Activated CD4-positive, alpha-beta T cell treated with anti-CD3 and anti-CD28 coated beads, Interleukin-2, amount 50 U/mL, for 24 hours (primary cell): ENCODE measurements at places on chromosomes 12 and 14.

GRCh38 chr14:30403791-30404190, 155.2 kb upstream of the G2E3 start:
- no peak for DNase-seq

DNA sequence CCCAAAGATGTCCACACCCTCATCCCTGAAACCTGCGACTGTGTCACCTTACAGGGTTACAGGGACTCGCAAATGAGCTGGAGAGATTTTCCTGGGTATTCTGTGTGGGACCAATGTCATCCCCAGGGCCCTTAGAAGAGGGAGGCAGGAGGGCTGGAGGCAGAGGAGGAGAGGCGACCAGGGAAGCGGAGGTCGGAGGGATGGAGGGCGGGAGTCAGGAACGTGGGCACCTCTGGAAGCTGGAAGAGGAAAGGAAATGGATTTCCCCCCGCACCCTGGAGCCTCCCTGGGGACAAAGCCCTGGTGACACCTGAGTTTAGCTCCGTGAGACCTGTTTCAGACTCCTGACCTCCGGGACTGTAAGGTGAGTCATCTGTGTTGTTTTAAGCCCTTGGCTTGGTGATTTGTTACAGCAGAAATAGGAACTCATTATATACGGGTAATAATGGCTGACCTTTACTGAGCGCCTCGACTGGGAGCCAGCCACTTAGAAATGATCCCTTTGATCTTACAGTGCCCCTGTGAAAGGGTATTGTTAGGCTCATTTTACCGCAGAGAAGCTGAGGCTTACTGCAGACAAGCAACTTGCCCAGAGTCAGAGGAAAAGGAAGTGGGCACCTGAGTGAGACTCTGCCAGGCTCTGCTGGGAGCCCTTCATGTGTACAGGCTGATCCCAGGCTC, 29.3 kb upstream of the FZD10 start:
- DNase-seq = no peak

DNA sequence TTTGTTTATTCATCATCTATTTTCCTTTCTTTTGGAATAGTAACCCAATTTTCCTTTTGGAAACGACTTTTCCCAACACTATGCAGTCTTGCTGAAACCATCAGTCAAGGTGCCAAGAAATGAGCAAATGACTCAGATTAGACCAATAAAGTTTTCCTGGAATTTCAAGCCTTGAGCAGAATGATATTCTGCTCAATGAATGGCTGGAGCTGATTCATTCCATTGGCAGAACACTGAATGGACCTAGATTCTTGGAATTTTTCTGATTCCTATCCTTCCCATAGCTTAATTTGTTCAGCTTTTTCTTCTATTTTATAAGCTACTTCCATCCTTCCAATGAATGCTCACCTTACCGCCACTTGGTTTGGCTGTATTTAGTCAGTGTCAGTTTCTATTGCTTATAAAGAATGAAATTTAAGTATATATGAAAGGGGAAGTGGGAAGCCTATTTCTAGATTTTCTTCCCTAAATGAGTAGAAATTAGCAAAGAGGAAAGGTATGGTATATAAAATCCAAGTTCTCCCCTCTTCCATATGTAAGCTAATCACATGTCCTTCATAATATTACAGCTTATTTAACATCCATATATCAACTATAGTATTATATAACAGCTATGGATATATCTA, 89.0 kb downstream of the C14orf39 start:
- no peak for DNase-seq

DNA sequence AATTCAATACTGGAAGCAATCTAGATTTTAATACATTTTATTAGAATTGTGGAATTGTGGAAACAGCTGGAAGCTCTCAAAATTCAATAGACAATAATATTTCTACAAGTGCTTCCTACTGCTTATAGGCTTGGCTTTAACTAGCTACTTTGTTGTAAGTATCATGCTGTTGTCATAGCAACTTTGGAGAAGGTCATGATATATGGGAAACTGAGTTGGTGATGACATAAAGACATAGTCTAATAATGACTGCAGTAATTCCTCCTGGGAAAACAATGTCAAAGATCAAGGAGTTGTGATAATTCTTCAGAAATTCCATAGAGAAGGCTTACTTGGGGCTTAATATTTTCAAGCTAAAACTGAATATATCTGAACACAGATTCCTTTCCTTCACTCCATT, 266.6 kb downstream of the KIF21A start:
- no peak for DNase-seq

DNA sequence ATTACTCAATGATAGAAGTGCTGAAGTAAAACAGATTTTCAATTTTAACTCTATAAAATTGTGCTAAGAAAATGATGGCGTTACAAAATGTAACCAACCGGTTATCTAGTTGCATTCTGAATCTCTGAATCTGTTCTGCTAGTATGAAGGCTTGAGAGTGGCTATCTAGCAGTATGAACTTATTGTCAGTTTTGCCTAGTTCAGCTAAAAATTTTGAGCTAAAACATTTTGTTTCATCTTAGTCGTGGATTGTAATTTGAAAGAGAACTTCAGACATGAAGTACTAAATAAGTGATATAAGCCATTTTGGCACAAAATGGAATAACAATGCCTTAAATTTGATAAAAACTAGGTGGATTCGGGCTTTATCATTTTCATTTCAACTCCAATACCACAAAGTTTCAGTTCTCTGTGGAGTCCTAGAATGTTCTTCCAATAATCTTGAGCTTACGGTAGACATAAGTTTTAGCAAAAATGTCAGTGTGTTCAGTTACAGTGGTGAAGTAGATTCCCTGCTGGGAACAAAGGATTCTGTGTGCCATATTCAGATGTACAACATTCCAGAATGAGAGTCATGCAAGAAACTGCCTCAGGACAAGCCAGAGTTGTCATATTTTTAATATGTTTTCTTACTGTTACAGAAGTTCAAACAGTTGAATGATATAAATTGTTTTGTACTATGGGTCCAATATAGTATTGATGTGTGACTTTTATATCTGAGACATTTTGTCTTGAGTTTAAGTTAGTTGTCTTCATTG, 28.1 kb downstream of the ATP6V1D start:
- no peak for DNase-seq

DNA sequence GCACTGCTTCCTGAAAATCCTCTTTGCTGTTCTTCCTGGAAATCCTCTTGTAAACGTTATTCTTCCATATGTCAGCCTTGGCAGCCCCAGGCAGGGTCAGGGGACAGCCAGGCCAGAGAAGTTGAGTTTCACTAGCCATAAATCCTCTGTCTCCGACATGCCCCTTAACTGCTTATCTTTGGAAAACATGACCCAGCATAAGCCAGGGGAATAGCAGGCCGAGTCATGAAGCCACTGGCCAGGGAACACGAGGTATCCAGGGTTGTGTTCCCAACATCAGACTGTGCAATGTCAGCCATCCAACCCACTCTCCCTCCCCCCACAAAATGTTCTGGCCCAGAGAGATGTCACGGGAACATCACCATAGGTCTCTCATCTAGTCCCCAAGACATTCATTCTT, 453.9 kb downstream of the MED13L start:
- no peak for DNase-seq

DNA sequence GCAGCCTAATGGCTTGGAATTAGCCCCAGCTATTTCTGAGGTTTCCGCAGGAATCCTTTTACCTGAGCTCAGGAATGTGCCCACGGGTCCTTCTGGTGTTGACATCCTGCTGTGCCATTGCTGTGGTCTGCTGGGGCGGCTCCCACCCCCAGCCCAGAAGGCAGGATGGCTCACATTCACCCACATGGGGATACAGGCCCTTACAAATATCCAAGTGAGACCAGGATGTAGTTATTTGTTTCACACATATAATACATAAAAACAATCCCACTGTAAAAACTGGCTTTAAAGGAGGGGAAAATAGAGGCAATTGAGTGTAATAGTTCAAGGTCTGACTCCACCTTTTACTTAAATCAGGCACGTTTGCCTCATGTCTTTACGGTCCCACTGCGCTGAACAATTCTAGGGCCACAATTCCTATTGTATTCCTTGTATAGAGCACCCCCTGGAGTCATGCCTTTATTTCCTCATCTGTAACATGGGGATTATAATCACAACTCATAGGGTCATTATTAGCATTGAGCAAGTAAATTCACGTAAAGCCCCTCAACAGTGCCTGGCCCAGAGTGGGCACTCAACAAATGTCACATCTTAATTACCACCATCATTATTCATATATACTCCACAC, 57.2 kb upstream of the FICD start:
- DNase-seq = no peak

- DNase-seq = no peak
These were observed 1.9 kb downstream of the SLC6A15 start for GRCh38 chr12:84910549-84911241.

DNA sequence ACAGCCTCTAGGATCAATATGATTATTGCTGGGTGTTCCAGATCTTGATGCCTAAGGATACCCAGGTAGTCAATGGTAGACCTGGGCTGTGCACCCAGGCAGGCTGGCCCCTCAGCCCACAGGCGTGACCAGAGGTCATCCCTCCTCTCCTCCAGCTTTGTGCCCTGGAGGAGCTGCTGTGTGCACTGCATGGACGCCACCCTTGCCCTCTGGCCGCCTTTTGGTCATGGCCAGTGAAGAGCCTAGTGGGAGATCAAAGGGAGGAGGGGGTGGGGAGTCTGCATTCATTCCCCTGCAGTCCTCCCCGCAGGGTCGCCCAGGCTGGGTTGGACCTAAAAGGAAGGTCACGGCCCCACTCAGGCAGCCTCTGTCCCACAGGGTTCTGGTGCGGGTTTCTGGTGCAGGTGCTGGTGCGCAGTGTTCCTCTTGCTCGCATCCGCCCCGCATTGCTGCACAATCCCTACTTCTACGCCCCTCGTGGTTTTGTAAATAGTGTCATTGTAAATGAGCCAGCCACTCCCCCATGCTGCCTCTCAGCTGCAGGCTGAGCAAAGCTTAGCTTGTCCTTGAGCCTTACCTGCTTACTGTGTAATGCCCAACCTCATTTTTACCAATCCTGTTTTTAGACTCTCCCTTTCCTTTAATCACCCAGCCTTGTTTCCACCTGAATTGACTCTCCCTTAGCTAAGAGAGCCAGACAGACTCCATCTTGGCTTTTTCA, 55.3 kb downstream of the PSMA6 start:
- DNase-seq = no peak

- no peak for DNase-seq
These were observed 74.7 kb downstream of the DIO3 start for GRCh38 chr14:101635749-101636560.

DNA sequence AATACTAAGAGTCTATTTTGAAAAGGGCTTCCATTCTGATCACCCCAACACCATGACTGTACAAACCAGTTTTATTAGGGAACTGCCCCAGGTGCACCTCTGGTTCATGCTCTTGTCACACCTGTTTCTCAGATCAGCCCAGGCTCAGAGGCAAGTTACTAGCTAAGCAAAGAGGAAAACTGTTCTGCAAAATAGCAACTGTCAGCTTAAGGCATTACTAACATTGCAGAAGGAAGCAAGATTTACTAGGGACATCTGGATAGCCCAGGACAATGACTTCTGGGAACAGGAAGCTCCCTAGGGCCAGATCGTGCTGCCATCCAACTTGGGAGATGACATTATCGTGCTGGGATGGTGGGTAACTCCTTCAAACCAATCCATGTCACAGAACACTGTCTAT, 30.1 kb downstream of the ANAPC7 start:
- DNase-seq = no peak

DNA sequence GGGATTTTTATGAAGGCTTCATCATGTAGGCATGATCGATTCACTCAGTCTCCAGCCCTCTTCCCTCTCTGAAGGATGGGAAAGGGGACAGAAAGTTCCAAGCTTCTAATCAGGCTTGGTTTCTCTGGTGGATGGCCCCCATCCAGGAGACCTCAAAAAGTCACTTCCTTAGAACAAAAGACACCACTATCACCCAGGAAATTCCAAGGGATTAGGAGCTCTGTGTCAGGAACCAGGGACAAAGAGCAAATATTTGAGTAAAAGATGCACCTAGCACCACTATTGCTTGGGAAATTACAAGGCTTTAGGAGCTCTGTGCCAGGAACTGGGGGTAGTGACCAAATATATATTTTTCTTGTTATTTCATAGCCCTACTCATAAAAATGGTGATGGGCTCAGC, 33.6 kb upstream of the TMX1 start:
- DNase-seq = no peak

GRCh38 chr12:113214895-113215400, 6.3 kb upstream of the TPCN1 start:
- no peak for DNase-seq

DNA sequence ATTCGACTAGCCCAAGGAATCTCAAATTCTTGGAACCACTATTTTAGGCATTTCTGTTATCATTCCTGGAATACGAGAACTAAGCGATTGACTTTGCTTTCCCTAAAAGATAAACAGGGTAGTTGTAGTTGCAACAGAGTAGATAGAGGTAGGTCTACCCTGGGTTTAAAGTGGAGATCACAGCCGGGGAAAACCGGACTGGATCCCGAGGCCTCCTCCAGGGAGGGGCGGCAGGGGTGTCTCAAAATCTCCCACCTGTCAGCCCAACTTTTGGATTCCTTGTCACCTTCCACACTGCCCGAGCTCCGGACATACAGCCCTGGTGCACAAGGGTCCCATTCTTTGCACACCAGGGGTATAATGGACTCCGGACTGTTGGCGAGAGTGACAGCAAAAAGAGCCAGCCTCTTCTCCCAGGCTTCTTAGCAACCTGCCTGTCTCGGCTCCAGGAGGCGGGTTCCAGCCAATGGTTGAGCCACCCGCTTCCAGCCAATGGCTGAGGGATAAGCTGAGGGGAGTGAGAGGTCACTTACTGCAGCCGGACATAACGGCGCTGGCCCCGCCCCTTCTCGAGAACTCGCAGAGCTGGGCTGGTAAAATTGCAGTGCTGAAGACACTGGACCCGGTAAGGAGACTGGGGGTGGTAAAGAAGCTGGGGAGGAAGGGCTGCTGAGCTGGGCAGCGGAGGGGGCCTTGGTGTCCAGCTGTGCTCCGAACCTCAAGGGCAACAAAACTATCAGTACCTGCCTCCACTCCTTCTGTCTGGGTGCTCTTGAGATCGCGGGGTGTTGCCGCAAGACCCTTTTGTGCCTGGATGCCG, at the start of gene SUOX:
Gene SUOX, plus strand, starts transcription at position 562 of the 820 bp plus-strand sequence. CDS start 4,946 bp downstream, outside the sequence.
- DNase-seq = no peak

DNA sequence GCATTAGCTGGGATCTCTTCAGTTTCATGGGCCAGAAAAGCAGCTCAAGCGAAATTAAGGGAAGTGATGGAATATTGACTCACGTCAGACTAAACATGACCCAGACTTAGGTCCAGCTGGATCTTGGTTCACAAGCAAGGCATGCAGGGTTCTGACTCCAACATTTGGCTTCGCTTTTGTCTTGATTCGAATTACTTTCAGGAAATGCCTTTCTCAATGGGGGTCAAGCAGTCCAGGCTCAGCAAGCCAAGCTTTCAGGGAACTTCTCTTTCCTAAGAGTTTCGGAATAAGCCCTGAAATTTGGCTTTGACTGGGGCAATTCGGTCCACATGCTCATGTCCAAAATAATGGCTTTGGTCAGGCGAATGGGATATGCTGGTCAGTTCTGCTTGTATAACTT, 678.7 kb upstream of the TMEM132C start:
- DNase-seq = no peak
